ENCODE measurements at places on chromosomes 2 and 18.

- no peak for DNase-seq
Observed at GRCh38 chr2:74002505-74003421, 18.1 kb downstream of the TET3 start.

DNA sequence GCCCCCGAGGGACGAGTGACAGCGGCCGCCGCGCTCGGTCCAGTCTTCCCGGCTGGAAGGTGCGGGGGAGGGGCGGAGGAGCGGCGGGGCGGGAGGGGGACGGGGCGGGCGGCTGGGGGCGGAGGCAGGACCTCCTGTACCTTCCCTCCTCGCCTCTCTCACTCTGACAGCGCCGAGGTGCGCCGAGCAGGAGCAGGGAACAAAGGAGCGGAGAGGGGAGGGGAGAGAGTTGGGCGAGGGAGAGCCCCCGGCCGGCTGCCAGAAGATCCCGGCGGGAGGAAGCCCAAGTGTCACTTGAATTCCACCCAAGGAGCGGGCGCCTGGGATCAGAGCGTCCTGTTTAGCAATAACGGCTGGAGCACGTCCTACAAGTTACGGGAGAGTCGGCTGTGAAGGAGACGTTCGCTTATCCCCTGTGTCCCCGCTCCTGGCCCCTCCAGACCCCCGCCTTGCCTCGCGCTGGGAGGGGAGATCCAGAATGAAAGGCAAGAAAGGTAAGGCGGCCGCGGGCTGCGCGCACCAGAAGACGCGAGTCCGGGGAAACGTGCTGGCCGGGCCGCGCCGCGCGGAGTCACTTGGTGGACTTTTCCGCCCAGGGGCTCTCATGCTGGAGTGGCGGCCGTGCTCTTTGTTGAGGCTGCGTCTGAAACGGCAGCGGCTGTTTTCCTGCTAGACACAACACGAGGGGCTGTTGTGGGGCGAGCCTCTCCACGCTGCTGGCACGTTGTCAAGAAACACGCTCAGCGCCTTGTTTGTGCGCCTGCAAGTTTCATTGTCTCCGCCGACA is at the start of gene TGIF1:
TSS of gene TGIF1 (plus strand) at position 161 of the 787 bp plus-strand sequence. CDS start at position 479, 318 bp downstream.
- DNase-seq: peak; percentile 66

DNA sequence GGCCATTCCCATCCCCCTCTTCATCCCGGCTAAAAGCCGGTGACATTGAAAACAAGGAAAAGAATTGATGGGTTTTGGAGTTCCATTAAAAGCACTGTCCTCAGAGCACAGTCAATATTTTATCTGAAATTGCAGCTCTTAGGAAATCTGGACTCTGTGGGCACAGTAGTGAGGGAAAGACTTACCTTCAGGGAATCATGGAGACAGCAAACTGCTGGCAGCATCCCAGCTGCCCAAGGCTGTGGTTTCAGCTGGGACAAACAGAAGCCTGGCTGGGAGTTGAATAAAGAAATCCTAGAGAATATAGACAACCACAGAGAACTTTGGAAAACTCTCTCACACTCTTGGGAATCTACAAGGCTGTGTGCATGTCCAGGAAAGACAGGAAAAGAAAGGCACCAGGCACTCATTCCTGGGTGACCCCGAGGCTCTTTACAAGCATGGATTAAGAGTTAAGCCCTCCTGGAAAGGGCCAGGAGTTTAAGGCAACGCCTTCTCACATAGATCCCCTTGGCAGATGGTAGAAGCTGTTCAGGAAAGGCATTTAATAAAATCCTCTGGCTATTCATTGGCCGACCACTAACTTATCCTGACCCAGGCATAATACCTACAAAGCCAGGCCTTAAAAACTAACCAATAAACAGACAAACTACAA is 255.1 kb downstream of the MYT1L start:
- no peak for DNase-seq

GRCh38 chr2:133818661-133819060 is 250.4 kb upstream of the NCKAP5 start:
- DNase-seq: no peak

- DNase-seq: no peak
Observed at GRCh38 chr2:175965773-175966172, 36.3 kb downstream of the LNPK start.

GRCh38 chr2:222701233-222701632 is 29.8 kb downstream of the MOGAT1 start:
- no peak for DNase-seq

- peak; percentile 14 for DNase-seq
Observed at GRCh38 chr2:167863377-167863776, 384.0 kb downstream of the STK39 start.

- DNase-seq: no peak
Observed at GRCh38 chr2:18119883-18120282, 241.4 kb downstream of the KCNS3 start.

GRCh38 chr2:69716555-69717120 is 25.3 kb upstream of the ANXA4 start:
- no peak for DNase-seq

DNA sequence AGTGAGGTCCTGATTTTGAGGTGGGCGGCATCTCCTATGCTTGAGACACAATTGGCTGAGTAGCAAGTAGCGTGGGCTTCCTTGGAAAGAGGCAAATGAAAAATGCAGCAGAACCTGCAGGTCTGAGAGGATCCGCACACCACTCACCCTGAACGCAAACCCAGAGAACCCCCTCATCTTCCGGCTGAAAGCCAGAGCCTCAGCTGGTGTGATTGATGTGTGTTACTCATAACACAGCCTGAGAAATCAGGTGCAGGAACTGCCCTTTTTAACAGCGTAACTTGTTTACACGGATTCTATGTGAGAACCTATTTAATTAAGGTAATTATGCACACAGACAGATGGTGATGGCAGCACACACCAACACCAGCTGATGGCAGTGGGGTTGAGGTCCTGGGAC is 123.4 kb downstream of the MRO start:
- DNase-seq: no peak

GRCh38 chr2:128449226-128450061 is 130.8 kb upstream of the HS6ST1 start:
- DNase-seq: no peak

- no peak for DNase-seq
Observed at GRCh38 chr2:72913486-72914205, 3.7 kb upstream of the EMX1 start.

DNA sequence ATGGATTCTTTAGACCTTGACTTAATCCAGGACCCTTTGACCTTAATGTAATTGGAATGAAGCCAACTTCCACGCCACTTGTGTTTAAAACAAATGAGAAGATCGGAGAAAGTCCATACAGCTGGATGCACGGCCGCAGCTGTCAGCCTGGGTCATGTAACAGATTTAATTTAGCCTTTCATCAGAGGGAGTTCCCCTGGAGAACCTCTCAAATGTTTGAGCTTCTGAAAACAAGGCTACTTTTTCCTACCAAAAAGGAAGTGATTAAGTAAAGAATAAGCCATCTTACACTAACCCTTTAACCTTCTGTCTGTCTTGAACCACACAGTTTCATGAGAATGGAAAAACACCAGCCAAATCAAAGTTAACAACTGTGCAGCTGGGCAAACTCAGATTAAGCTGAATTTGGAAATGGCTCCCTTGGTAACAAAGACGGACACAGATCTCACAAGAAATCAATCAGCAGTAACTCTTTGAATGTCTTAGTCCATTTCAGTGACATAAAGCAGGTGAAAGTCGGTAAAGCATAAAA is 103.6 kb downstream of the DOCK10 start:
- no peak for DNase-seq

DNA sequence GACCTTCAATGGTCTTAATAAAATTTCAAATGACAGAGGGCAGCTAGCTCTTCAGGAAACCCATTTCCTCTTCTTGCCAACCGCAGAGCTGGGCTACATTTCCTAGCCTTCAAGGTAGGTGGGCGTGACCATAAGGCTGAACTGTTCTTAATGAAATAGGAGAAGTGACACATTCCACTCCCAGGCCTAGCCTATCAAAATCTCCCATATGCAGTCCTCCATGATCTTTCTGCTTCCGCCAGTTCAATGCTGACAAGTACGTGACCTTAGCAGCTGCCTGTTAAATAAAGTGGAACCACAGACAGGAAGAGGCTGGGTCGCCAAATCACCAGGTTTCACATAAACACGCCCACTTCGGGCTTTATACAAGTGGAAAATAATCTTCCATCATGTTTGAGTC is 13.2 kb downstream of the SERPINE2 start:
- DNase-seq: no peak

DNA sequence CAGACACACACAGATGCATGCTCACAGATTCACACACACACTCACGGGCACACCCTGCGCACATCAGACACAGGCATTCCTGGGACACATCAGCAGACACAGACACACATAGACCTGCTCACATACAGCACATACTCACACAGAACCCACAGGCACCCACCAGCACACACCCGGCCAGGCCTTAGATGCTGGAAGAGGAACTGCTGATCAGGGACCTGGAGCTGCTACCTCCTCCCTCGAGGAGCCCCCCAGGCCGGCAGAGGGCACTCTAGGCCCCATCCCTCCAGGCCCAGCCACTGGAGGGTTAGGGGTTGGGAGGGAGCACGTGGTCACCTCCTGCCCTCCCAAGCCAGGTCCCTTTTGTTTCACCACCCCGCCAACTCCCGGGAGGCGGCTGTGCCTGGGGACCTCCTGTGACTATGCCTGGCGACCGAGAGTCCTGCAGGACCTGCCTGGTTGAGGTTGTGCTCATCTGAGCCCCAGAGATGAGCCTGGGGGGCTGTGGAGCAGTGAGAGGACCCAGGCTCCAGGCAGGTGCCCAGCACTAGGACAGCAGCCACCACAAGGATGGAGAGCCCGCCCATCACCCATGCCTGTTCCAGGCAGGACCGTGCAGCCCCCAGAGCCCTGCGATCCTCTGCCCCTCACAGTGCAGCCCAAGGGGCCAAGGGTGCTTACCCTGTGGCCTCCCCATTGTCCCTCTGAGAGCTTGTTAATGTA is 21.0 kb upstream of the PTMA start:
- no peak for DNase-seq

DNA sequence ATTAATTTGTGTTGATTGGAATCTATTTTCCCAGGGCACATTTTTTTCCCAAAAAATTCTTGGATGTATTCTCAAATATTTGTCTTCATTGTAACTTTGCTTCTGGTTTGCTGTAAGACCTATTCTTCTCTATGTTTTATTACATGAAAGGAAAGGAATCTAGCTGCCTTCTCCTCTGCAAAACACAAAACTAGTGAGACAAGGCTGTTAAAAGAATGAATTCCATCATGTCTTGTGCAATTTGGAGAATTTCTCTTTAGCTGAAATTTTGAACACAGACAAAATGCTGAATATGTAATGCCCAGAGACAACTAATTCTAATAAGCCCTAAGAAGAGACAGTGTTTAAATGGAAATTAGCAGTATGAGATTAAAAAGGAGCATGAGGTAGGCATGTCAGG is 275.9 kb downstream of the CDH20 start:
- no peak for DNase-seq

GRCh38 chr18:40524881-40525280 is 1430.2 kb upstream of the PIK3C3 start:
- no peak for DNase-seq

DNA sequence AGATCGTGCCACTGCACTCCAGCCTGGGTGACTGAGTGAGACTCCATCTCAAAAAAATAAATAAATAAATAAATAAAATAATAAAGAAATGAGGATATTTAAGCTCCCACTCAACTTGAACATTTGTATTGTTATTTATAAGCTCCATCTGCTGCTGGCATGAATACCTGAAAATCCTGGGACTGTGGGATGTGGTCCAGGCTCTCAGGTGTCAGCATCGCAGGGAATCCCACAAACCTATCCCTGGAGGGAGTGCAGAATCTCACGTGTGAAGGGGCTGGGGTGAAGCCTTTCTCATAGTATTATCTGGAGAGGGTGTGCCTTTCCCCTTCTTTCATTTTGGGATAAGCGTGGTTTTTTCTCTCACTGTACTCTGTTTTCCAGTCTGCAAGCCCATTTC is 47.4 kb upstream of the POLE4 start:
- DNase-seq: no peak

Measured in RCC 7860 (cell line).